ENCODE measurements at places on chromosomes 12 and 14.

- DNase-seq: no peak
Observed at GRCh38 chr12:58087423-58088127, 146.2 kb downstream of the ATP23 start.

GRCh38 chr12:1398673-1399072 is 195.7 kb downstream of the FBXL14 start:
- DNase-seq: no peak

GRCh38 chr12:22018860-22019259 is 27.2 kb upstream of the CMAS start:
- no peak for DNase-seq

- no peak for DNase-seq
Observed at GRCh38 chr14:32366256-32366879, 37.3 kb downstream of the AKAP6 start.

- peak; percentile 79 for DNase-seq
Observed at GRCh38 chr12:40225984-40226602, 1.3 kb downstream of the LRRK2 start.

GRCh38 chr12:810671-811415 is 58.5 kb downstream of the WNK1 start:
- DNase-seq: no peak
